ENCODE measurements at places on chromosomes 7 and 10.

GRCh38 chr10:92290076-92290836 is 622 bp downstream of the CPEB3 start:
- DNase-seq: no peak

DNA sequence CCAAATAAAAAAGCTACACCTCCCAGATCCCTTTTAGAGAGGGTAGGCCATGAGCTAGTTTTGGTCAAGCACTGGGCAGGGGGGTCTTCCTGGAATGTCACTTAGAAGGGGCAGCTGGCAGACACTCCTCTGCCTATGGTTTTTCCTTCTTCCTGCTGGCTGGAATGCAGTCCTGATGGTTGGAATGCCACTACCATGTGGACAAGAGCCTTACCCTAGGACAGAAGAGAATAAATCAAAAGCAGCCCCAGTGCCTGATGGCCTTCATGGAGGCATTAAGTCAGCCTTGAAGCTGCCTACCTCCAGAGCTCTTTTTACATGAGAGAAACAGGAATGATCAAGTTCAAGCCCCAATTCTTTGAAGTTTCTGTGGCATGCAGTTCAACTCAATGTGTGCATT is 43.5 kb upstream of the SORBS1 start:
- DNase-seq: no peak

DNA sequence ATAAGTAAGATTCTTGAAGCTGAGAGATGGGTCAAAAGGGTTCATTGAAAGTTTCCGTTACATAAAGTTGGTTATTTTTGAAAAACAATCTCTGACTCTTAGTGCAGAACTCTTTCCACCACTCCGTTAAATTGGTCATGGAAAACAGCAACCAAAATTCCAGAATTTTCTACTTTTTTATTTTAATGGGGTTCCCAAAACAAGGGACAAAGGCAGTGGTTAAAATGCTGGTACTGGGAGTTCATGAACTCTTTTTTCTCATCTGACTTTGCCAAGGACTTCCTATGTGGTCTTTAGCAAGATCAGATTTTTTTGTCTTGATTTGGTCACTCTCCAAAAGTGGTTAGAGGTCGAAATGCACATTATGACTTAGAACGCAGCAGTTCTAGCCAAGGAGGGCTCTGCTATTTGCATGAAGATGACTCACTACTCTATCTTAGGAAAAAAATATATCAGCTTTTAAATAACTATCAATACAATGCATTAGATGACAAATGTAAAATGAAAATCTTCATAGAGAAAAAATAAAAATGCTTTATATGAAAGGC is 145.7 kb downstream of the REEP3 start:
- DNase-seq: no peak

- DNase-seq: no peak
Observed at GRCh38 chr7:104286839-104287238, 41.6 kb upstream of the LHFPL3 start.

DNA sequence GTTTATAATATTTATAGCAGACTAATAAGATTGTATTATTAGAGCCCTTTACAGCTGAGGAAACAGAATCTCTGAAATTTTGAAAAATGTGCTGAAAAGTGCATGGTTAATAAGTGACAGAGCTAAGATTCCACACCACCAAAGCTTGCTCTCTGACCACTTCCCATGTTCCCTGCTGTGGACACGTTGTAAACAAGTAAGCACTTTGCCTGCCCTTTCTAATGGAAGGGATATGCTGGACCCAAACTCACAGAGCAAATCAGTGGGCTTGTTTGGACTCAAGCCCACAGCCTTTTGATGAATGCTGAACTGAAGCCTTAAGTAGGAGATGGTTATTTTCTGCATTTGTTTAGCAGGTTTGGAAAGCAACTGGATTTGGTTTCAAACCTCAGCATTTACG is 214.0 kb upstream of the TMEM72 start:
- no peak for DNase-seq

DNA sequence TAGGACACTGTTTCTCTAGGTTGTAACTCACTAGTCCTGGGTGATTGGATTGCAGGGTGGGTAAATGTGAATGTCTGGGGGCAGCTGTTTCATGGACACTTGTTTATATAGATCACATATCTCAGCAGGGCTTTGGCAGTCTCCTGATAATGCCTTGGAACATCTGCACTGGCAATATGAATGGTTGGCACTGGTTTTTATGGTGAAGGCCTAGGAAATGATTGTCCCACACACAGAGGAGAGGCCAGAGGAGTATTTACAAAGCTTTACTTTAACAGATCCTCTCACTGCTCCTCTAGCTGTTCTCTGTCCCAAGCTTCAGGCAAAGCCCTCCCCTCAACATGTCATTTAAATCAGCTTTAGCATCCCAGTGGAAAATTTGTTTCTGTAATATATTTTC is 171.3 kb upstream of the STEAP4 start:
- no peak for DNase-seq

DNA sequence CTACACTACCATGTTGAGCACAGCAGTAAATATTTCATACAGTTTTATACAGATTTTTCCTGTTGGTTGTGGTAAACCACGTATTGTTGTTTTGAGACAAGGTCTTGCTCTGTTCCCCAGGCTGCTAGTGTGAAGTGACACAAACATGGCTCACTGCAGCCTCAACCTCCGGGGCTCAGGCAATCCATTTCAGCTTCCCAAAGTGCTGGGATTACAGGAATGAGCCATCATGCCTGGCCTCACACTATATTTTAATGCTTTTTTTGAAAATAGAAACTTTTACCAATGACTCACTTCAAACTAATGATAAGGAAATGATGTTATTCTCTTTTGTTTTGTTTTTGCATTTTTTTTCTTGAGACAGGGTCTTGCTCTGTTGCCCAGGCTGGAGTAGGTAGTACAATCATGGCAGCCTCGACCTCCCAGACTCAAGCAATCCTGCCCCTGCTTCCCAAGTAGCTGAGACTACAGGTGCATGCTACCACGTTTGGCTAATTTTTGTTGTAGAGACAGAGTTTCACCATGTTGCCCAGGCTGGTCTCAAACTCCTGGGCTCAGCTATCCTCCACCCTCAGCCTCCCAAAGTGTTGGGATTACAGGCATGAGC is 210.6 kb downstream of the TPST1 start:
- DNase-seq: no peak

DNA sequence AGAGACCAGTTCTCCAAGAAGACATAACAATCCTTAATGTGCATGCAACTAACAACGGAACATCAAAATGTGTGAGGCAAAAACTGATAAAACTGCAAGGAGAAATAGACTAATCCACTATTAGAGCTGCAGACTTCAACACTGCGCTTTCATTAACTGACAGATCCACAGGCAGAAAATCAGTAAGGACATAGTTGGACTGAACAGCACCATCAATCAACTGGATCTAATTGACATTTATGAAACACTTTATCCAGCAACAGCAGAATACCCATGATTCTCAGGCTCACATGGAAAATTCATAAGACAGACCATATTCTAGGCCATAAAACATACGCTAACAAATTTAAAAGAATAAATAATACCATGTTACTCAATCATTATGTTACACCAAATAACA is 21.6 kb upstream of the ATP6V0A4 start:
- DNase-seq: no peak

DNA sequence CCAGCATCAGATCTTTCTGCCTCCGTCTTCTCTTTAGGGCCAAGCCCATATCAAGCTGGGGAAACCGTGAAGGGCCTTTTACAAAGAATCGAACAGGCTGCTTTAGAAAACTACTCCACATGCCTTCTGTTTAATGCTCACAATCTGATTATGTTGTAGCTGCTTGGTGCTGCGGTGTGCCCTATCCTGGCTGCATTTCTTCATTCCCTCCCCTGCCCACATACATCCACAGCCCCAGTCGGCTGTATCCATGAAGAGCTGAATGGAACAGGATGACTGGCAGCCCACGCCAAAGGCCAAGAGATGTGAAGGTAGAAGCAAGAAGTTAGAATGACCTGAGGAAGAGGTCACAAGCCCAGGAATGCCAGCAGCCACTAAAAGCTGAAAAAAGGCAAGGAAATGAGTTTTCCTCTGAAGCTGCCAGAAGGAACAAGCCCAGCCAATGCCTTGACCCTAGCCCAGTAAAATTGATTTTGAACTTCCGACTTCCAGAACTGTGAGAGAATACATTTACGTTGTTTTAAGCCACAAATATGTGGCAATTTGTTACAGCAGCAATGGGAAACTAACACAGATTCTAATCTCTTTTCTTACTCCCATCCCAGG is 22.2 kb downstream of the TAS2R41 start:
- DNase-seq: no peak

GRCh38 chr7:90692396-90692795 is 96.3 kb downstream of the CDK14 start:
- no peak for DNase-seq

DNA sequence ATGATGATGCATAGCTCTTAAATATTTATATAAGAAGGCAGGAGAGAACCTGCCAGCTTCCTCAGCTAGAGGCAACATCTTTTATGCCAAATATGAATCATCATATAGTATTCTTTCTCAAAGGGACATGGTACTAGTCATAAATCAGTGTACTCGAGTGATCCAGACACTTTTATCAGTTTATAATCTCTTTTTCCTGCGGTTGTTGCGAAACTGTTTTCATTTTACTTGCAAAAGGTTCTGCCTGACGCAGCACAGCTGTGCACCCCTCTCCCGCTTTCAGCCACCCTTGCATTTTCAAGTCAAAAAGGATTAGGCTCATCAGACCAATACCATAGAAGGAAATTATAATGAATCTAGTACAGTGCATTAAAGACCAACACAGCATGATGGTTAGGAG is 332.3 kb upstream of the PRKCQ start:
- DNase-seq: no peak

DNA sequence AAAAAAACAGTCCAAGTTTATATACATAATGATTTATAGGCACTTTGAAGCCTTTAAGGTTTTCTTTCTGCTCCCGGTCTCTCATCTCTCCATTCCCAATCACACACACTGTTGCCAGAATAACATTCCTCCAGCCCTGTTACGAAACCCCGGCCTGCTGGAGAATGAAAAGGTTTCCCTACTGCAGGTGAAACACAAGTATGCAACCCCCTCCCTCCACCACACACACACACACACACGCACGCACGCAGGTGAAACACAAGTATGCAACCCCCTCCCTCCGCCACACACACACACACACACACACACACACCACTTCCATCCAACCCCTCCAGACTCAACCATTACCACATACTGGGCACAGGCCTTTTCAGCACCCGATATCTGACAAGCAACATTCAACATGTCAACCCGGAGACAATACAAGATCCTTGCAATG is 87.5 kb downstream of the PARD3 start:
- no peak for DNase-seq

DNA sequence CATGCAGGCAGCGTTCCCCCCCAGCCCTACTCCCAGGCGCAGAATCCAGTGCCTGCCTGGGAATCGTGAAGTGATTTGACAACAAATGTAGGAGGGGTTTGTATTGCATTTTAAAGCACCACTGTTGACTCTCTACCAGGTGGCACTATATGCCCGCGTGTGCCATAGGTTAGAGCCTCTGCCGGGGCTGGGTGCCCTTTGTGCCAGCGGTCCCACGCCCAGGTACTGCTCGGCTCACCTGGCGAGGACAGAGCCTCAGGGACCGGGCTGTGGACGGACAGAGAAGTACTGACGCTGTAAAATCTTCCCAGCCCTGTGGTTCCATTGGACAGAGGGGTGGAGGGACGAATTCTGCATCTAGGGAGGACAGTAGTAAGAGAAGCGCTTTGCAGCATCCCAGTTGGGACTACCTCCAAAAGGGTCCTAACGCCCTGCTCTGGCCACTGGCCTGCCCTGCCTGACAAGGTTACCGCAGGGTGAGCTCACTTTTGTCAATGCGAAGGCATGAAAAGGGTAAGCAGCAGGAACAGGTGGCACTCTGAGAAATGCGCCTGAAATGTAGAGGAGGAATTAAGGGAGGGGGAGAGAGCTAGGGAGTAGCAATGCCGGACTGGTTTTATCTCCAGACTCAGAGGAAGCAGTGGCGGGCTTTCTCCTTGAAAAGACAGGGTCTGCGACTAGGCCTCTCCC is 788 bp upstream of the CACNA2D1 start:
- no peak for DNase-seq

DNA sequence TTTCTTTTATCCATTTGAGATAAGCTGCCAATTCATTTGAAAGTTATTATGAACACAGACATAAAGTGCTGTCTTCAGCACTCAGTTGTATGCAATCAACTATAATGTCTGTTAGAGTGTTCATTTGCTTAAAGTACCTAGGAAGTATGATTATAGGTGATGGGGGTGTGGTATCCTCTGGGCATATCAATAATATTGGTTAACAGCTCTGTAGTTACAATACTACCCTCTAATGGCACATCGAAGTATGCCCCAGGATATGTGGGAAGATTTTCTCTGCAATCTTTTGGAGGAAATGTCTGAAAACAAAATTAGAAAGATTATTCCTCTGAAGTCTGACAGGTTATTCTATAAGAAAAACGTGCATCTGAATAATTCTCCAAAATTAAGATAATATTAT is 429.7 kb downstream of the ARL4A start:
- DNase-seq: peak; percentile 18

DNA sequence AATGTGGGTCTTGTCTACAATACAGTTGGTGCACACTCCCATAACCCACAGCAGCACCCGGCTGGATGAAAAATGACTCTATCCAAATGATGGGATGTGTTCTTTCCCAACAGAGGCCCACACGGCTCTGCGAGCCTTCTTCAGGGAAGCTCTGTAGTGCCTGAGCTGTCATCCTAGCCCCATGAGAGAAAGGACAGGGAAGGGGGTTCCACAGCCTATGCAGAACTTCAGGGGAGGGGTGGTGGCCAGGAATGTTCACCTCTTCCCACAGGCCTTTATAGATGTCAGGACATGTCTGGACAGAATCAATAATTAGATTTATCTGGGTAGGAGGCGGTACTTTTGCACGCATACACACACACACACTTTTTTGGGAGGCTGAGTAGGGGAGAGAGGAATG is 109.0 kb downstream of the JCAD start:
- DNase-seq: no peak

GRCh38 chr10:6185039-6185716 is 17.6 kb upstream of the PFKFB3 start:
- DNase-seq: no peak

DNA sequence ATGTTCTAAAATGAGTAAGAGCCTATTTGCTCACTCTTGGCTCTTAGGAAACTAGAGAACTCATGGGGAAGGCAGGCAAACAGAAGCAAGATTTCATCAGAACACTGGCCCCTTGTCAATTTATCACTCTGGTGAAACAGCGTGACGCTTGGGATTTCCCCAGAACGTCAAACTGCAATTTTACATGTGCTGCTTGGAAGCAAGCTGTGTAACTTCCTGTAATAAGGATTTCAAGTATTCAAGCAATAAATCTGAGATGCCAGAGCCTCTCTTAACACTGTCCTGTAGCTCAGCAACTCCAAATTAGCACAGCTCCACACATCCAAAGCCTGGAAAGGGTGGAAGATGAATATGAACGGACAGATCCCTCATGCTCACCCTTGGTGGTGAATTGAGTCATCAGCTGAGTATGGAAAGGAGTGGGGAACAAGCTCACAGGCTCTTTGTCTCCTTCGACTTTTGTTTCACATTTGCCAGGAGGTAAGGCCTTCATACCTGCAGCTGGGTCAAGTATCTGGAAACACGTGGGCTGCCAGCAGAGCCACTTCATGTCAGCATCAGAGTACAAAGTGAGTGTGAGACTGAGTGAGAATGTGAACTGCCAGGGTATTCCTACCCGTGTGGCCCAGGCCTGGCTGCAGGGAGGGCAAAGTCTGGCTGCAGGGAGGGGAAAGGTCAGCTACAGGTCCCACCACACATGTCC is 140.4 kb upstream of the NAMPT start:
- peak; percentile 79 for DNase-seq

- DNase-seq: no peak
Observed at GRCh38 chr7:131466735-131467365, 89.6 kb downstream of the PODXL start.

- DNase-seq: no peak
Observed at GRCh38 chr10:89591111-89591795, 53.8 kb downstream of the PANK1 start.

GRCh38 chr10:14405076-14406065 is 74.6 kb upstream of the FRMD4A start:
- DNase-seq: no peak
